ENCODE measurements at places on chromosomes 7 and 10.

DNA sequence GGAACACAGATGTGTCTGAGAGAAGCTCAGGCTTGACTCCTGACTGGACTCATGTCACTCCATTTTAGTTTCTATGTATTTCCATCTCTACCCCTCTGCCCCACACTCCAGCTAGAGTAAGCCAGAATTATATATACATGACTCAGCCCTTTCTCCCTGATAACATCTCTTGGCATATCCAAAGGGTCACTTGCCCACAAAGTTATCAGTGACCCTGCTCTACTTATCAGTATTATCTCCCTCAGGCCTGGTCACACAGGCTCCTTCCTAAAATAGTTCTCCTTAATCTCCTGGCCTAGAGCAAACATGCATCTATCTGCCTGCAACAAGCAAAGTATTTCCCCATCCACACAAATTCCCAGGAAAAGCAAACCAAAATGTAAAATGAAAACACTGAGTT is 598.3 kb downstream of the SUGCT start:
- DNase-seq = no peak

DNA sequence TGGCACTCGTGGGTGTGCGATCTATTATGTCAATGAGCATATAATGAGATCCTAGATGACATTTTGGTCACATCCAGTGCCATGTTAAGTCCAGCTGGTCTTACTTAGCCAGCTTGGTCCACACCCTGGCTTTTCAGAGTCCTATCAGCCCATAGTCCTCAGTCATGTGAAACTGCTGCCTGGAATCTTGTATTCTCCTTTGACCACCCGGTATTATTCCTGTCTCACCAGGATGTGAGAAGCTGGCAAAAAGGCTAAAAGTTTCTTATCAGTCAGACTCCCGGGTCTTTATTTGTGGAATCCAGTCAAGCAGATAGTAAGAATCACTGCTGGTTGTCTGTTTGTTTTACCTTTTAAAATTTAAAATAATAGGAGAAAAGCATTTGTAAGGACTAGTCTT is 705.6 kb upstream of the GHITM start:
- DNase-seq = peak; percentile 51

DNA sequence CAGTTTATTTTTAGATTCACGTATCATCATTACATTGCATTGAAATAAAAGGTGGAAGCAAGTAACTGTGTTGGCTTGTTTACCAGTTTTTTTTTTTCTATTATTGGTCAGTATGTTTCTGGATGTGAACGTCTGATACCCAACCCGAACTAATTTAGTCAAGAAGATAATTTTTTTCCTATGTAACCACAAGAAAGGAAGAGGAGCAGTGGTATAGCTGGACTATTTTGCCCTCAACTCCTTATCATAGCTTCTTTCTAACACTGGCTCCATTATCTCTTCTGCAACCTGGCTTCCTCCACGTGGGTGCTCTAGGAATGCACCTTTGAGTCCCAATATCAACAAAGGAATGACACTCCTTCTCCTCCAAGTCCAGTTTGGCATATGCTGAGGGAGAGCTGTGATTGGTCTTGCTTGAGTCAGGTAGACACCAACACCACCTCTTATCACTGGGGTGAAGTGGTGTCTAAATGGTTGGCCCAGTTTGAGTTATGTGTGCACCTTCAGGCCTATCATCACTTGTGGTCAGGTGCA is 29.4 kb downstream of the OR9A2 start:
- no peak for DNase-seq

DNA sequence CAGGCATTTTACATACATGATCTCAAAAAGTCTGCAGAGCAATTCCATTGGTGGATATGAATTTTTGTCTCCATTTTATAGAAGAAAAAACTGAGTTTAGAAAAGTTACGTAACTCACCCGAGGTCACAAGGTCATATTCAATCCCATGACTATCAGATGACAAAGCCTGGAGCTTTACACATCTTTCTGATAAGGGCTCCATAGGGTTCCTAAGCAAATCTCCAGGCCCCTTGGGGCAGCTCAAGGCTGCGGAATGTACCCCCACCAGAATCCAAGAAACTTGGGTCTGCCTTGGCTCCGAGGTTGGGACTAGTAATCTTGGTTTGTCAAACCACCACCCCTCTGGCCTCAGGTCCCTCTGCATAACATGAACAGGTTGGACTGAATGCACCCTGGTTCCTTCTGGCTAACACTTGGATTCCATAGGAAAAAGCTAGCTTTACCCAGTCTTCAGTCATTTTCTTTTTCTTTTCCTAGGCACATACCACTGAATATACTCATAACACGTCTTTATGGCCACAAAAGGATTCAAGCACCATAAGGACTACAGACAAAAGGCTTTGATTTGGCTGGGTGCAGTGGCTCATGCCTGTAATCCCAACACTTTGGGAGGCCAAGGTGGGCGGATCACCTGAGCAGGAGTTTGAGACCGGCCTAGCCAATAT is 55.5 kb downstream of the PIP4K2A start:
- no peak for DNase-seq

DNA sequence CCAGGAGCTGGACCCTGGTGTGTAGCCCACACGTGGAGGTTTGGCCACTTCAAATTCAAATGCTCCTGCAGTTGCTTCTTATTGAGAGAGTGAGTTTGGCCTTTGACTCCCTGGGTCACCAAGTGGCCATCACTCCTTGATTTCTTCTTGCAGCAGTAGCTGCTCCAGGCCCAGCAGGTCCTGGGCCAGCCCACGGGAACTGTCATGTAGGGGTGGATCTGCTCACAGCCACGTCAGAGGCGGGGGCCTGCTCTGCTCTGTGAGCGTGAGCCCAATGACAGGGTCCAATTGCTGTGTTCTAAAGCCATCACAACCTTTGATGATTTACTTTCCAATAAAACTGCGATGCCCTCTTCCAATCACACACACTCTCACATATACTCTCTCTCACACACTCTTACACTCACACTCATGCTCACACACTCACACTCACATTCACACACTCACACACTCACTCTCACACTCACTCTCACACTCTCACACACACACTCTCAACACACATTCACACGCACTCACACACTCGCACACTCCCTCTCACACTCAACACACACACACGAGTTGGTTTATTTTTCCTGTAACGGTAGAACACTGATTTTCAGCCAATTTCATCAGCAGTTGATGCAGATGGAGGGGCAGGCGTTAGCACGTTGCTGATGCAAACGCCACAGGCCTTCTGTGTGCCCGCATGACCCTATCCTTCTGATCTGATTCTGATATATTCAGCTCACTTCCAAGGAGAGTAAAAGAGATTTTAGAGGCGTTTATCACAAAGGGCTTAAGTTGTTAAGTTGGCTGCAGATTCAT is 210.7 kb upstream of the PPP2R2D start:
- no peak for DNase-seq

DNA sequence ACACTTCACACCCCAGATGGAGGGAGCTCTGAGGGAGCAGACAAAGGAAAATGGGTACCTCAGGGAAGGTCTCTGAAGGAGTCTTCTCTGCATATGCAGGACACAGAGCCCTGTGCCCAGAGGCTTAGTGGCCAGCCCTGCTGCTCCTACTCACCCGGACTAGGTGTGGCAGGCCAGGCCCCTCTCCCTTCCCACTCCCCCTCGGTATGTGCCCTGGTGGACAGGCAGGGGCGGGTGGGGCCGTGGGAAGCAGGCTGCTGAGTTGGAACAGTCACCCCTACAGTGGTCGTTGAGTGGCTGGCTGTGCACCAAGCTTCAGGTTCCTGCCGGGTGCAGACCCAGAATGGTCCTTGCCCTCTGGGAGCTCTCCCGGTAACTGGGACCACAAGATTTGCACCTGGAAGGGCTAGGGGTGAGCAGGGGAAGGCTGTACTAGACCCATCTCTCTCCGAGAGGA is 68.6 kb downstream of the ZMIZ1 start:
- DNase-seq = no peak
